ENCODE measurements at places on chromosomes 5 and 9. TPM values are rescaled to one million over a fixed set of nuclear protein-coding genes. Genes with fewer than 3 reads are reported as not detected.

- no peak for ATAC-seq
These were observed 227.9 kb upstream of the TARS1 start for GRCh38 chr5:33212900-33213299.

DNA sequence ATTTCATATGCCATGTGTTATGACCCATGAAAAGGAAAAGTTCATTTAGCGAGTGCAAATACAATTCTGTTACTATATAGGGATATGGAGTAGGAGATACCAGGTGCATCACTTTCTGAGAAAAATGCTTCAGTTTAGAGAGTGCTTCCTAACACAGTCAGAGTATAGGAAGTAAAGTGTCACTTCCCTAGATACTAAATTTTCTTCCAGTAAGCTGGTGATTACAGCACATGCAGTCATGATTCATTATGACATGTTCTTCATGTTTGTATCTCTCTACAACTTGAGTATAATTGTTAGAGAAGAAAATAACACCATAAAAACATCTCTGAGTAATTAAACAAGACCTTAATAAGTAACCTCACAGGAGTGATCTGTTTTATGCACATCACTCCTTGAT lies 837.0 kb downstream of the DNAH5 start:
- no peak for ATAC-seq

The SOHLH1 gene
- not detected for total RNA-seq

The SLC4A9 gene
- 0.08 TPM for total RNA-seq

DNA sequence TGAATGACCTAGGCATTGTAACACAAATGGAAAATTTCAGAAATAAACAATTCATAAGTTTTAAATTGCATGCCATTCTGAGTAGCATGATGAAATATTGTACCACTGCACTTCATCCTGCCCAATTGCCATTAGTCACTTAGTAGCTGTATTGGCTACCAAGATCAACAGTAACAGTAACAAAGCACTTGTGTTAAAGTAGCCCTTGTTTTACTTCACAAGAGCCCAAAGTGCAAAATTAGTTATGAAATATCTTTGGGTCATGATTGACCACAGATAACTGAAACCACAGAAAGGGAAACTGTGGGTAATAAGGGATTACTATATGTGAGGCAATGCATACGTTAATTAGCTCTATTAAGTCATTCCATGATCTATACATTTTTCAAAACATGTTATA lies 33.3 kb upstream of the RORB start:
- no peak for ATAC-seq

DNA sequence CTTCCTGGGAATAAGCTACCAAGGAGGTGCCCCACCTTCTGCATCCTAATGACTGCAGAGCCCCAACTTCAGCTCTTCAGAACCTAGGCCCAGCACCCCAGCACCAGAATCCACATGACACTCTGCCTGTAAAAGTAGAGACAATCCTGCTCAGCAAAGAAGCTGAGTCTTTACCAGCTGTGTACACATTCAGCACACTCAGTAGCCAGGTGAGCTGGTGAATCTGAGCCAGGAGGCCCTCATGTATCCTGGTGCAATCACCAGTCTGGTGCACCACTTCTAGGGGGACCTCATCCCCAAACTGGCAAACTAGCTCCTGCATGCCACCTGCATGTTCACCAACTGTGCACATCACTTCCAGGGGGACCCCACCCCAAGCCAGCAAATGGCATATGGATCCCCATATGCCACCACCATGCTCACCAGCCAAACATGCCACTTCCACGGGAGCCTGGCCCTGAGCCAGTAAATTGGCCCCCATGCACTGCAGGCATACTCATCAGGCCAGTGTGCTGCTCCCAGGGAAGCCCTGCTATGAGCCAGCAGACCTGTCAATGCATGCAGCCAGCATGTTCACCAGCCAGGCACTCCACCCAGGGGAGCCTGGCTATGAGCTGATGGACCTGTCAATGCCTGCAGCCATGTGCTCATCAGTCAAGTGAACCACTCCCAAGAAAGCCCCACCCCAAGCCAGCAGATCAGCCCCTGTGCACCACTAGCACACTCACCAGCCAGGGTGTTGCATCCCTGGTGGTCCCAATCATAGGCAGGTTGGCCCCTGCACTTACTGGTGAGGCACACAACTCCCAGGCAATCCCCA lies 15.6 kb upstream of the BTNL9 start:
- ATAC-seq: peak; percentile 99

- no peak for ATAC-seq
These were observed 82.2 kb downstream of the NRG2 start for GRCh38 chr5:139960723-139961383.

DNA sequence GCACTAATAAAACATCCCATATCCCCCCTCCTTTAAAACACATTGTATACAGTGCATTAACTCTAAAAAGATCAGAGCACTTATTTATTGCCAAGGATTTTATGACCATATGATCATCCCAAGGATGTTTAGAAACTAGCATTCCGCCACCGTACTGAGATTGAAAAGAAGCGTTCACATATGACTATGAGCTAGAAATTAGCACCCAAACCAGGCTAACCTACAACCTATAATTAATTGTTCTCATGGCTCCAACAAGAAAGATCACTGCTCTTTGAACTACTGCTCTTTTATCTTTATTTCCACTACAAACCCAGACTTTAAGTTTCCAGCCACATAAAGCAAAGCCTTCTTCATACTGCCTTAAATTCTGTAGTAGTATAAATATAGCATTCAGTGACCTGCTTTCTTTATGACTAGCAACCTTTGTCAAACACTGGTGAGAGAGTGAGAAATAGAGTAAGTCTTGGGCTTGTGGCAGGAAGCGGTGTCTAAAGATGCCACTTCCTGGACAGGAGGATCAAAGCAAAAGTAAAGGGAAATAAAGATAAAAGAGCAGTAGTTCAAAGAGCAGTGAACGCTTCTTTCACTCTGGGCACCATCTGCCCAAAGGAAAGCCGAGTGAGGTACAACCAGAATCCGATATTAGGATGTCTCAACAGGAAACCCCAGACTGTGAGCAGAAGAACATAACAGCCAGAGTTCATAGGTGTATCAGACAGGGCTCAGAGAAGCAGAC lies 151.1 kb upstream of the ERCC6L2 start:
- peak; percentile 44 for ATAC-seq

DNA sequence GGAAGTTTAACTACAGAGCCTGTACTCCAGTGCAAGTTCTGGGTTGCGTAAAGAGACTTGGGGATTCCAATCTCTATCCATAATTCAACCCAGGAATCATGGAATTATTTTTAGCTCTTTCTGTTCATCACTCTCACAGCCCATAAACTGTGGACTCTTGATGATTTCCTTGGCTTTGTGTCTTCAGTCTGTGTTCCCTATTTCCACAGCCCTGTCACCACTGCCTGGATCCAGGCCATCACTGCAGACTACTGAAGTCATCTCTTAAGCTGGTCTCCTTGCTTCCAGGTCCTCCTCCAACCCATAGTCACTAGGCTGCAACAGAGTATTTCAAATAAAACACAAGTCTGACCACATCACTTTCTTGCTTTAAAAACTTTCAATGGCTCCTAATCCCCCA lies 211.7 kb downstream of the PLK2 start:
- ATAC-seq: no peak

GRCh38 chr5:146745931-146746577 lies 132.5 kb downstream of the PPP2R2B start:
- ATAC-seq: no peak

The GADD45G gene
- 1.6 TPM for total RNA-seq

- ATAC-seq: peak; percentile 12
These were observed 616 bp downstream of the RNF130 start for GRCh38 chr5:180070756-180071530.

- no peak for ATAC-seq
These were observed 29.2 kb upstream of the MSH3 start for GRCh38 chr5:80625230-80625629.

All from esophagus mucosa (tissue), 1 donor.